ENCODE measurements at places on chromosomes 7 and 10.
A peak's percentile ranks its signal among the peaks of the same experiment; 100 is the strongest.

DNA sequence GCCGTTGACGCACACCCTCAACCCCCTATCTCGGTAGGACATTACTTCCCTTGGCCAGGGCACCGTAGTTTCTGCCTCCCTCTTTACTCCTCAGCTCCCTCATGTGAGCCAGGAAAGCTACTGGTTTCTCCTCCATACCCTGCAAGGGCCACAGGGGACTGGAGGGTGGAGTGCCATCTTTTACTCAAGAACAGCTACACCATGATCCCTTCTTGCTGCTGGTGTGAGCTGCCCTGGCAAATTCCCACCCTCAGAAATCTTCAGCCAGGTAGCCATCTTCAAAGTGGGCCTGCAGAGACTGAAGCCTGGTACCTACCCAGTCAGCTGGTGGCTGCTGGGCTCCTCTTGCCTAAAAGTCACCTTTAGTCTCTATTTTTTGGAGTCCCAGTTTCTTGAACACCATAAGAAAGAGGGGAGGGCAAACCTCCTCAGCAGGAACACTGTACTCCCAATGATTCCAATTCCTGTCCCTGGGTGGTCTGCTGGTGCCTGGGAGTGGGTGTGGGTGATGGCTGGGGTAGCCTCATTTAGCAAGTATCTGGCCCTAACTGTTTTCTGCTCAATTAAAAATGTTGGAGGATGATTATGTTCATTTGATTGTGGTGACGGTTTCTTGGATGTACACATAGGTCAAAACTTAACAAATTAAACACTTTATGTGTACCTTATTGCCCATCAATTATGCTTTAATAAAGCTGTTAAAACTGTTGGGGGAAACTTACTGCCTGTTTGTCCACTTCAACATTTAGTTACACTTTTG, 105.0 kb upstream of the NPY start:
- no peak for DNase-seq

- DNase-seq: no peak
Observed at GRCh38 chr10:30029164-30029871, 30.1 kb downstream of the JCAD start.

DNA sequence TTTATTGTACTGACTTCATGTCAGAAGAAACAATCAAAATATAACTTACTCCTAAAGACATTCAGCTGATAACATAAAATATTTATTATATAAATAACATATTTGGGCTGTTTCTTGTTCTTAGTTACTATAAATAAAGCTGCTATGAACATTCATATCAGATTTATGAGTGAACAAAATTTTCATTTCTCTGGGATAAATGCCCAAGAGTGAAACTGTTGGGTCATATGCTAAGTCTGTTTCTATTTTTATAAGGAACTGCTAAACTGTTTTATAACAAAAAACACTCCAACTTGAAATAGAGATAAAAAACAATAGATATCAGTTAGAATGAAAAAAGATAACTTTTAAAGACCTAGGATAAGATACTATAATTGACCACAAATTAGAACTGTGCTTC, 26.5 kb upstream of the CC2D2B start:
- DNase-seq: no peak

DNA sequence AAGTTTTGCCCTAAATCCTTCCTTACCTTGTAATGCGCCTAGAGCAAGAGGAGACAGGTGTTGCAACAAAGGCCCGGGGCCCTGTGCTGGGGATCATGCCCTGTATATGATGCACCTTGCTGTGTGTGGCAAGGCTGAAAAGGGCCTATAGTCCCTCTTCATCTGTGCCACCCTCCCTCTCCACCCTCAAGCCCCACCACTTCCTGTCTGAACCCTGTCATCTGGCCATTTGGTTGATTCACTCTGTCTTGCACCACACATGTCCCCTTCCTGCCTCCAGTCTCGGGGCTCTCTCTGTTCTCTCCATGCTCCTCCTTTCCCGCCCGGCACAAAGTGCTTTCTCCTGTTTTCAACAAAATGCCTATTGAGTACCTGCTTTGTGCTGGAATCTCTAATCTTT, 11.5 kb upstream of the MALSU1 start:
- no peak for DNase-seq

DNA sequence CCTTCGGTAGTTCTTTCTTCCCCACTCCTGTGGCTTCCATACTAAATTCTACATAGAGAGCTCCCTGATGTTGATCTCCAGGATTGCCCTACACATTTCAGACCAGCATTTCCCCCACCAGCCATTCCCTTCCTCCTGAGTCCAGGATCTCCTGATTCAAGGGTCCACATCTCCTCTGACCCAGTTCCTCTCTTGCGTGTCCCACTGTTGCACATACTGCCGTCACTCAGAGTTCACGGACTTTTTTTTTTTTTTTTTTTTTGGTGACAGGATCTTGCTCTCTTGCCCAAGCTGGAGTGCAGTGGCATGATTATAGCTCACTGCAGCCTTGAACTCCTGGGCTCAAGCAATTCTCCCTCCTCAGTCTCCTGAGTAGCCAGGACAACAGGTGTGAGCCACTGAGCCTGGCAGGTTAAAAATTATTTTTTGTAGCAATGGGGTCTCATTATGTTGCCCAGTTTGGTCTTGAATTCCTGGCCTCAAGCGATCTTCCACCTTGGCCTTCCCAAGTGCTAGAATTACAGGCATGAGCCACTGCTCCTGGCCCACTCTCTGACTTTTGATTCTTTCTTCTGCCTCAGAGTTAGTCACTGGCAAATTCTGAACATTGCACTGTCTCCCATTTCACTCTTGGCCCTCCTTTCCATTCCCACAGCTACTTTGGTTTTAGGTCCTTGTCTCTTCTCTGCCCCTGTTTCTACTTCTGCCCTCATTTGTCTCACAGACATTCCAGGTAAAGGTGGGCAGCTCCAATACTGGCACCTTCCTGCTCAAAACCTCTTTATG, 29.6 kb upstream of the ZRANB1 start:
- DNase-seq: no peak

DNA sequence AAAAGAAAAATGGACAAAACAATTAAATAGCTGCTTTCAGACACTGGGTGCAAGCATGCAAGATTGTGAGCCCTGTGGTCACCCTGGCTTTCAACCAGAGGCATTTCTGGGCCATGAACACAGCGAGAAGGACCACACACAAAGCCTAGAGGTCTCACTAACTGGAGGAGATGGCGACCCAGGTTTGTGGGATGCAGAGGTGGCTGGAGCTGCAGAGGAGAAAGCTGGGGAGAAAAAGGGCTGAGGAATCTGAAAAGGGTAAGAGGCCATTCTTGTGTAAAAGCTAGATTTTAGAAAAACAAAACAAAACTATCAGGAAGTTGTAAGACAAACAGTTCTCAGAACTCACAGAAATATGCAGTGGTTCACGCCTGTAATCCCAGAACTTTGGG, 30.1 kb upstream of the PTPRN2 start:
- no peak for DNase-seq

DNA sequence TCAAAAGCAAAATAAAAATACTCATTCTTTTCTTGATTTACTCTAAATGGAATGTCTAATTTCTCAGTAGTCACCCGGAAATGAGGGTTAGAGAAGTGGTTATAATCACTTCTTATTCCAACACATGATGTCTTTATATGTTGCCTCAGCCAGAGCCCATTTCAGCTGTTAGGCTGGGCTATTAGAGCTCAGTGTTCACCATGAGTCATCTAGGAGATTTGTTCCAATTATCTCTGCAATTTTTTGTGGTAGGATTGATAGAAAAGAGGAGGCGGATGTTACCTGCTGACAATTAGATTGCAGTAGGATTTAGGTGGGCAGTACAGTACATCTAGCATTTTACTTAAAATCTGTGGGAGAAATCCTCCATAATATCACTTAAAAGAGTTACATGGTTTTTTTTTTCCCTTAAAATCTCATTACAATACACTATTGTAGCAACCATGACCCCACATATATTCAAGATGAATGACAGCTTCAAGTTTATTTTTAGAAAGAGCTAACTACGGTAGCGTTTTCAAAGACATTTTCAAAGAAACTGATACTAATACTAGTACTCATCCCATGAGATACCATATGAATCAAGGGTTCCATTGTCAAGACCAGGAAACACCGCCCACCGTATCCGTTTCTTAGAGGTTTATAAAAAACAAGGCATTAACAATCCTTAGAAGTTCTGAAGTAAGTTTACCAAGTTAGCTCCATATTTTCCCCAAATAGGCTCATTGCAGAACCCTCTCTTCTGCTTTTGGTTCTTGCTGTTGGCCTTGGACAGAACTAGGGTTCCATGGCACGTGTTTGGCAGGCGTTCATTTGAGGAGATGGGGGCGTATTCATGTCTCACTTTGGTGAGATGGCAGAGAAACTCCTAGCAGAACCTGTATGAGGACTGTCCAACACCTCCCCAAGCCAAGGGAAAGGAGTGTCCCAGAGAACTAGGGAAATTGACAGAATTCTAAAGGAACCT, 10.4 kb downstream of the CPA2 start:
- peak; percentile 5 for DNase-seq

GRCh38 chr10:117425974-117426566, 50.8 kb upstream of the PDZD8 start:
- DNase-seq: no peak

GRCh38 chr10:127815147-127815546, 77.6 kb downstream of the CLRN3 start:
- no peak for DNase-seq

DNA sequence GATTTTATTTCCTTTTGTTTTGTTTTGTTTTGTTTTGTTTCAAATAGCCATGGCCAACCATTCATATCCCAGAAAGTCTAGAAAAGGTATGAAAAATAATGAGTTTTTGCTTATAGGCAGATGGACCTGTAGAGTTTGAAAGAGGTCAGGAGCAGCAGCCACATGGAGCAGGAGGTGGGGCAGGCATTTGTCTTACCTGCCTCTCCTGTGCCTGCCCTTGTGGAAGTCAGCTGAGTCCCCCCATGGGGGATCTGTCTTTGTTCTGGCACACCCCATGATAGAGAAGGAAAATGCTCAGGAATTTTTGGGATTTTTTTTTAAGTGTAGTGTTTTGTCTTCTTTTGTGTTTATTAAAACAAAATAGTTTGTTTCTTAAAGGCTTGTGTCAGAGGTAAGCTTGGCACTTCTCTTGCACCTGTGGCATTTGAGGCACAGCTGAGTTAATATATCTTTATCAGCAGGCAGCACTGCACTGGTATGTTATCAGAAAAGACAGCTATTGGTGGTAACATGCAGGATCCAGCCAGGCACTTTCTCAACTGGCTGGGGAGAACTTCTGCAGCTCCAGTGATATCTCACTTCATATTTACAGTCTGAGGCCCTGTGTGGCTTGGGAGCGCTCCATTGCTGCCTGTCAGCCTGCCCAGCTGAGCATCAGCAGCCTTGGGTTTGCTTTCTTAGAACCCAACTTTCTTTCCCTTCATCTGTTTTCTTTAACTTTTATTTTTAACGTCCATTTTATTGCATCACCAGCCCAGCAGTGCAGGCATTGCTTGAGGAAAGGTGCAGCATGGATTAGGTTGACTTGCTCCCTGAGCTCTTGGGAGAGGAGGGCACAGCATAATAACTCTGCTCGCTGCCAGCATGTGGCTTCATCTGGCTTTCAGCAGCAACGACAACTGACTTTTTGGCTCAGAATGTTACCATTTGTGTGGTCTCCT, 44.4 kb downstream of the LRRC4 start:
- DNase-seq: no peak

GRCh38 chr10:112184379-112184778, 814 bp upstream of the GPAM start:
- DNase-seq: no peak

DNA sequence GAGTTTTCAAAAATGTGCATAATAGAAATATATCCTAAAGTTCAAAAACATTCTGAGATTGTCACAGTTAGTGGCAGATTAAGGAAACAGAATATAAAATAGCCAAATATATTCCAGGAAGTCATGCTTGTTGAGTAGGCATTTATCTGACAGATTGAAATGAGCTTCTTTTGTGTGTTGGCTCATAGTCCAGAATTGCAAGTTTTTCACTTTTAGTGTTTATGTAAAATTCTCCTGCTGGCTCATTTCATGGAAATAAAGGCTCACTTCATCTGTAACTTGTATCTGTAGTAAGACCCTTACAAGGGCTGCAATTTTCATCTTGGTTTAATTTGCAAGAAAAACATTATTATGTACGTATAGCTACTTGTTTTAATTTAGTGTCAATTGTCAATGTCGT, 93.5 kb downstream of the MCU start:
- DNase-seq: no peak

GRCh38 chr7:153529100-153529499, 523.1 kb upstream of the DPP6 start:
- DNase-seq: no peak

DNA sequence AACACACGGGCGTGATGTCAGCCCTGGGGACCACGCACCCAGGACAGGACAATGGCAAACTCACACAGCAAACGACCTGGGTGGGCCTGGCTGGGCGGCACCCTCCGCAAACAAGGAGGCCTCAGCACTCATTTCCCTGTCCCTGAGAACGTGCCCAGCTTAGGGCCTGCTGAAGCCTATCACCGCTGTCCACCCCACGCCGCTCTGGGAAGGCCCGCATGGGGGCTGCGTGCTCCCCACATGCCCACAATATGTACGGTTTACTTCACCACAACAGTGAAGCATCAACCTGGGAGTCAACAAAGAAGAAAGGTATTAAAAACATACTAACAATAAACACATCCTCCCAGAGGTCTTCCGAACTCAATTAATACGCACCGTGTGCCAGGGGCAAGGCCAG, 12.2 kb downstream of the MAD1L1 start:
- DNase-seq: no peak

DNA sequence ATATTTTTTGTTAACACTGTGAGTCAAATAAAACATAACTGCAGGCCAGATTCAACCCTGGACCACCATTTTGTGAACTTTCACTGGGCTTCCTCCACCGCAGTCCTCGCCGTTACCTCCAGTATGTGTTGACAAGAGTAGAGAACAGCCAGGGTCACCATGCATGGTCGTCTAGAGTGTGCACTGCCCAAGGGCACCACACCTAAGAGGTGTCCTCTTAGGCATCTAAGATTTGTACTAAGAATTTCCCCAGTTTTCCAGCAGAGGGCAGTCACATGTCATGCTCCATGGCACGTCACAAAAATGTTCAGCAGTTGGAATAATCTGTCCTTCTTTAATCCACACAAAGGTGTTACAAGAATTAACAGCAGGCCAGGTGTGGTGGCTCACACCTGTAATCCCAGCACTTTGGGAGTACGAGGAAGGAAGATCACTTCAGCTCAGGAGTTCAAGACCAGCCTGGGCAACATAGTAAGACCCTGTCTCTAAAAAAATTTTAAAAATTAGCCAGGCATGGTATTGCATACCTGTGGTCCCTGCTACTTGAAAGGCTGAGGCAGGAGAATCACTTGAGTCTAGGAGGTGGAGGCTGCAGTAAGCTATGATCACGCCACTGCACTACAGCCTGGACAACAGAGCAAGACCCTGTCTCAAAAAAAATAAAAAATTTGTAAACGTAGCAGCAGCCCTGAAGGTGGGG, 71.2 kb upstream of the FOXK1 start:
- peak; percentile 25 for DNase-seq

Data from nucleus accumbens (tissue), 56 donors.